Stimulated activated CD4-positive, alpha-beta T cell treated with anti-CD3 and anti-CD28 coated beads, Interleukin-15, amount 100 ng/mL, for 1 hour (primary cell): ENCODE measurements at places on chromosomes 7 and 10.

GRCh38 chr7:156167417-156167807, 355.1 kb upstream of the SHH start:
- DNase-seq, result no peak

DNA sequence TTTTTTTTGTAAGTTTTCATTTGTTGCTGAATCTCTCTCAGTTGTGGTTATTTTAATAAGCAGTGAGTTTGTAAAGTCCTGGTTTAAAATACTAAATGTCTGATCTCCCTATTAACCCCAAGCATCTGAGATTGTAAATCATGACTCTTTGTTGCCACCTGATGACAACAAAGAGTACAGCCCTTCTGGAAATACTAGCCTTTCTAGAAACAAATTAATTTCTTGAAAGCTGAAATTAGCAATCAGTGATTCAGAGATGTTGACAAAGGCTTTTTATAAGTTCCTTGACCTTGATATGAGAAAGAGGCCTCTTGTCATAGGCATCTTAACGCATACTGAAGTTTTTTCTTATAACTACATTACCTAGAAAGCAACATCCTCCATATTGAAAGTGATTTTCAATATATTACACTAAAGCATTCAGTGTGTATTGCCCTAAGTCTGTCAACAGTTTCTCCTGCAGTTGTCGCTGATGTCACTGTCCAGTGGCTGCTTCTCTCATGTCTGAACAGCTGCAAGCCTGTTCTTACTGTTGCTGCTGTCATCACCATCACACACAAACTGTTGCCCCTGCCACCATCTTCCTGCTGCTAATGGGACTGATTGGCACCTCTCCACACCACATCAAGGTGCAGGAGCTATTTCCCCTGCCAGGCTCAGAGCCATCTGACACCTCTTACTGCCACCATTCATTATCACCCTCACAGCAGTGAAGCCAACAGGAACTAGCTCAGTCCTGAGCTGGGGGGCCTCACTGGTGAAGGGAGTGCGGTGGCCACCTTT, 95.1 kb upstream of the LRGUK start:
- DNase-seq, result no peak

- DNase-seq, result no peak
These were observed 1.8 kb downstream of the PGAM2 start for GRCh38 chr7:44063547-44063893.

DNA sequence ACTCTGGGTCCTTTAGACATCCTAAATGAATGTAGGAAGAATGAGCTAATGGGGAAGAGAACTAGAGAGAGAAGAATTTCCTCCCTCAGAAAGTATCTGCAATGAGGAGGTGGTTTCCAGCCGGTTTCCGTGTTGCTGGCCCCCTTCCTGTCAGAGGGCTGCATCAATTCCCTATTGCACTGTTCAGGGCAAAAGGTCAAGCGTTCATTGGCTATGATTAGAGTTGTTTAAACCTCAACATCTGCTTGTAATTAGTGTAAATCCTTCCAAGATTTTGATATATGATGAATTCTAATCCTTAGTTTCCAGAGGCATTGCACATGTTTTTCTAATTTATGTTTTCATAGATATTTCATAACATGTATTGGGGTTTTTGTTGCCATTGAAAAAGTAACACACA, 107.3 kb upstream of the SGCE start:
- no peak for DNase-seq

DNA sequence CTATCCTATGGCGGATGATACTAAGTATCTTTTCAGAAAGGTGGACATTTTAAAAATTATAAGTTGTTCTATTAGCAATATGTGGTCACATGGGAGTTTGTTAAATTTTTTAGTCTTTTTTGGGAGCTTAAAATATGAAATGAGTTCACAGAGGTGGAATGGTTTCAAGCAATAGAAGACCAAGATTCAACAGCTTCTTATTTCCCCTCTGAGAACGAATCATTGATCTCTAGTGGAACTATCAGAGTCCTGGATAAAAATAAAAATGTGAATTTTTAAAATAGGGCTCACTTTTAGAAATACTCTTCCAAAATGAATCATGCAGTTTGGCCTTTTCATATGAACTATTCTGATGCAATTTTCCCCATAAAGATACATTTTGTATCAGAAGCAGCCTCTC, 467.7 kb upstream of the KLF6 start:
- no peak for DNase-seq

DNA sequence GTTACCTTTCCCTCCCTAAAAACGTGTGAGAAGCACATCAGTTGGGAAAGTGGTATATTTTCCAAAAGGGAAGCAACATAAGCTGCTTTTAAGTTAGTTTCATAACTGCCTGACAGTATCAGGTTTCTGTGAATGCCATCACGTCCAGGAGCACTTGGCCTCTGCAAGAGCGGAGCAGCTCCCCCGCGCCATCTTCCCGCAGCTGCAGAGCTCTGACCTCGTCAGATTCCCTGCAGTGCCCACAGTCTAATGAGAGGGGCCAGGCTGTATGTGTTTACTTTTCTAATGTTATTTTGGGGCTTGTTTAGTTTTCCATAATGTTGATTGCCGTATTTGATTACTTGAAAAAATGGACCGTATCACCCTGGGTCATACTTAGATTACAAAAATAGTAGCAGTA, 74.2 kb downstream of the MGMT start:
- no peak for DNase-seq

GRCh38 chr7:13778967-13779366, 210.5 kb downstream of the ETV1 start:
- DNase-seq, result no peak

DNA sequence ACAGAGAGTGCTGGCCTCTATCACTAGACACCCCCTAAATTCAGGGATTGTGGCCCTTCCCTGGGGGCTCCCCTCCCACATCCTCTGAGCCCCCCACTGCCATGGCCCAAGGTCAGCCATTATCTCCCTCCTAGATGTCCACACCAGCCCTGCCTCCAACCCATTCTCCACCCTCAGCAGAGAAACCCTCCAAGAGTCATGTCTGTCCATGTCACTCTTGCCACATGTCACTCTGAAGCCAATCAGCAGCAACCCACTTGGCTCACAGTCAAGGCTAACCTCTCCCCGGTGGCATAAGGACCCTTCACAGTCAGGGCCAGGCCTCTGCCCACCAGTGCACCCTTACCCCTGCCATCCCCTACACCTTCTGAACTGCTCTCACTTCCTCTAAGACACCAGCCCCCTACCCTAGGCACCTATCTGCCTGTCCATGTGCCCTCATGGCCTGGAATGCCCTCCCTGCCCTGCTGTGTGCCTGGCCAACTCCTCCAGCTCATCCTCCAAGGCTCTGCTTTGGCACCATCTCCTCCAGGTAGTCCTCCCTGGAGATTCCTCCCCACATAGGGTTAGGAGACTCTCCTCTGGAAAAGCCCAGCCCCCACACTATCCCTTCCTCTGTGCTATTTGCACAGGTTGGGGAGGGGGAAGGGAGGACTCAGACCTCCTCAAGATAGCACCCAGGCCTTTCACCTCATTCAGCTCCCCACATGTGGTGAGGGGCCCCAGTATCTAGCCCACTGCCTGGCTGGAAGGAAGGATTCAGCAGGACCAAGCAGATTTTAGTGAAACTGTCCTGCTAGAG, 83.7 kb downstream of the GRID1 start:
- no peak for DNase-seq

GRCh38 chr7:12032146-12032545, 178.9 kb upstream of the TMEM106B start:
- no peak for DNase-seq

GRCh38 chr10:13775786-13776775, 189.3 kb downstream of the PRPF18 start:
- no peak for DNase-seq

GRCh38 chr7:111911166-111911961, 294.8 kb downstream of the DOCK4 start:
- no peak for DNase-seq

GRCh38 chr10:26624006-26624405, 73.5 kb upstream of the PDSS1 start:
- DNase-seq, result no peak

- DNase-seq, result no peak
These were observed 537.9 kb downstream of the PLXDC2 start for GRCh38 chr10:20354166-20354565.

DNA sequence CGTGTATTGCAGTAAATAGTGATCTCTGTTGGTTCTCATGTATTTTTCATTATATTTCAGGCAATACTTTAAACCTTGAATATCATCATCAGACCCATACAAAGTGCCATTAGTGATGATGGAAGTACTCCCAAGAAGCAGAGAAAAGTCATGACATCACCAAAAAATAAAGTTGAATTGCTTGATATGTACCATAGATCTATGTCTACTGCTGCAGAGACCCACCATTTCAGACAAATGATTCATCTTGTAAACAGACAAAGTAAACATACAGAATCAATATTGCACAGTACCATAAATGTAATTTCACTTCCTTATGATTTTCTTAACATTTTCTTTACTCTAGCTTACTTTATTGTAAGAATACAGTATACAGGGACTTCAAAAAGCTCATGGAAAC, 347.8 kb downstream of the IPMK start:
- no peak for DNase-seq
